ENCODE measurements at places on chromosomes 5 and 9. TPM values are rescaled to one million over a fixed set of nuclear protein-coding genes. Genes with fewer than 3 reads are reported as not detected.

DNA sequence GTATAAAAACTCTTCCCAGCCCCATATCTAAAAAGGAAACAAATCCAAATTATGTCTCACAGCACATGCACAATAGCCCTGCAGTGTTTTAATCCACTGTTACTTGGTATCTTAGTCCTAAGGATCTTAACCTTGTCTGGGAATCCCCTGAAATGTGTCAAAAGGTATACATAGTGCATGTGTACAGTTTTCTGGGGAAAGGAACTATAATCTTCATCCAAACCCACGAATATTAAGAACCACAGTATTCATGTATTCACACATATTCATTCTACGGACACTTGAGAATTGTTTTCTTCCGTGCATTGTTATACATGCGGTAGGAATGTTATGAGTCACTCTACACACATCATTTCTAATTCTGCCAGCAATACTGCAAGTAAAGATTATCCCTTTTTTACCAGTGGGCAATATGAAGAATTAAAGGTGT is 47.8 kb upstream of the SNX2 start:
- no peak for DNase-seq

GRCh38 chr5:56346741-56347535 is 113.8 kb upstream of the ANKRD55 start:
- no peak for DNase-seq

TLR4 gene
- polyA plus RNA-seq, result 10.9 TPM

DNA sequence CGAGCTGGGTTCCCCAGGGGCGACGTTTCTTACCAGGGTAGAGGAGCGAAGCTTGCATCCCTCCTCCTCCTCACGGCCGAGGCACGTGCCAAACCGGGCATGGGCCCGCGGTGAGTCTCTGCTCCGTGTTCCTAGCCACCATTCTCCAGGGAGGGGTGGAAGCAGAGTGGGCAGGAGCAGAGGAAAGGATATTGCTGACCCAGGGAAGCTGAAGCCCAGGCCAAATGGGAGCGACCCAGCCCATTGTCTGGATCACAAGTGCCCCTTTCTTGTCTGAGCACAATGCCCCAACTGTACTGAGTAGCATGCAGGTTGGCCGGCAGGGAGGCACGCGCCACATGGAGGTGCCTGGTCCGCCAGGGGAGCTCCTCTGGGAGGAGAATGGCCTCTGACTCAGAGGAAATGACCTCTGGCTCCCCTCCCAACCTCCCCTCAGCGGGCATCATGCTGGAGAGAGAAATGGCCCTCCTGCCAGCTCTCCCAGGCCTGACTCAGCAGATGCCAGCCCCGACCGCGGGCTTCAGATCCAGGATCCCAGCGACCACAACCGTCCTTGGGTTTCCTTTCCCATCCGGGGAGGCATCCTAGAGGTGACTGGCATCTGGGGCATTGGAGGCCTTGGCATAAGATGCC is 1.1 kb downstream of the PRR7 start:
- no peak for DNase-seq

DNA sequence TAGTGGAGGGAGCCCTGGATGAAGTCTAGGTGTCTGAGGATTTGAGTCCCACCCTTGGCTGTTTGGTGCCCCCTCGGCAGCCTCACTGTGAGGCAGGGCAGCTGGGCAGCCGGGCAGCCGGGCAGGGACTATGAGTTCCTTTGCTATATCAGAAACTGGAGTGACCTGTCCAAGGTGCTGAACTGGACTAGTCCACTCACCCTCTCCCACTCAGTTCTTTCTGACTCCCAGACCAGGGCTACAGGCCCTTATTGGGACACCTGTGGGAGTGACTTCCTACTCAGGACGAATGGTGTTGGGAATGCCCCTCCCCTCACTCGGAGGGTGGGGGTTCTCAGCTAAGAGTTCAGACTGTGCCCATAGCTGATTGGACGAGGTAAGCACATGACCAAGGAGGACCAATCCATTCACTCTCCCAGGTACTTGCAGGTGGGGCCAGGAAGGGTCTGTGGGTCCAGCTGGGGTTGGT is 34.1 kb upstream of the RAPGEF1 start:
- peak; percentile 76 for DNase-seq

- no peak for DNase-seq
These were observed 183.9 kb downstream of the AUH start for GRCh38 chr9:91177661-91178280.

GRCh38 chr9:134196911-134197310 is 32.5 kb upstream of the RNU6ATAC start:
- DNase-seq, result no peak

DNA sequence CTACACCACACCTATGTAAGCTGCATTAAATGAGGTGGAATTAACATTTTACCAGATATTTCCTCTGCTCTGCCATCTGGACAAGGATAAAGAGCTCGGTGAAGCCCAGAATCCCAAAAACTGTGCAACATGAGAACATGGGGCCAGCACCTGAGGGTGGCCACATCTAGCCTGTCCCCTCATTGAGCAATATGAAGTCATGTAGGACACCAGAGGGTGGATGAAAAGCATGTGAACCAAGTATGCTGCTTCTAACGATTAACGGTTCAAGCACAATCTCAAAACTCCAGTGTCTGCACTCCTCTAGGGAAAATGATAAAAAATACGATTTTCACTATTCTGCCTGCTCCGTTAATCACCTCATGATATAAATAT is 545.8 kb downstream of the EBF1 start:
- no peak for DNase-seq

FIBCD1 gene
- 0.60 TPM for polyA plus RNA-seq

- DNase-seq, result no peak
These were observed 222.9 kb upstream of the FTMT start for GRCh38 chr5:121628783-121629182.

FBXO10 gene
- 14.8 TPM for polyA plus RNA-seq

ANKRD31 gene
- polyA plus RNA-seq, result 0.67 TPM

ITGA2 gene
- polyA plus RNA-seq, result 32.3 TPM

GRCh38 chr5:56717253-56717987 is 97.9 kb upstream of the MAP3K1 start:
- no peak for DNase-seq

- DNase-seq, result no peak
These were observed 68.9 kb downstream of the COL27A1 start for GRCh38 chr9:114224247-114224610.
